AG09309 (cell line): ENCODE measurements at places on chromosomes 7 and 10.

DNA sequence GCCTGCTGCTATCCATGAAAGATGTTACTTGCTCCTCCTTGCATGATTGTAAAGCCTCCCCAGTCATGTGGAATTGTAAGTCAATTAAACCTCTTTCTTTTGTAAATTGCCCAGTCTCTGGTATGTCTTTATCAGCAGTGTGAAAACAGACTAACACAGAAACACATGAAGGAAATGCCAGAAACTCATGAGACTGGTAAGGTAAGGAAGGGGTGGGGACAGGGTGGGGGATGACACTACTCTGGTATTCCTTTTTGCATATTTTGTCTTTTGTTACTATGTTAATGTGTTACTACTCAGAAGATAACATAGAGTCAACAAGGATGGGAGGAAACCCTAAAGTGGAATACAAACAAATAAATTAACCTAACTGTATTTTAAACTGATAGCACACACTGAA is 69.8 kb upstream of the DRGX start:
- DNase-seq = no peak

GRCh38 chr7:121433775-121434174 is 37.7 kb upstream of the FAM3C start:
- no peak for DNase-seq

DNA sequence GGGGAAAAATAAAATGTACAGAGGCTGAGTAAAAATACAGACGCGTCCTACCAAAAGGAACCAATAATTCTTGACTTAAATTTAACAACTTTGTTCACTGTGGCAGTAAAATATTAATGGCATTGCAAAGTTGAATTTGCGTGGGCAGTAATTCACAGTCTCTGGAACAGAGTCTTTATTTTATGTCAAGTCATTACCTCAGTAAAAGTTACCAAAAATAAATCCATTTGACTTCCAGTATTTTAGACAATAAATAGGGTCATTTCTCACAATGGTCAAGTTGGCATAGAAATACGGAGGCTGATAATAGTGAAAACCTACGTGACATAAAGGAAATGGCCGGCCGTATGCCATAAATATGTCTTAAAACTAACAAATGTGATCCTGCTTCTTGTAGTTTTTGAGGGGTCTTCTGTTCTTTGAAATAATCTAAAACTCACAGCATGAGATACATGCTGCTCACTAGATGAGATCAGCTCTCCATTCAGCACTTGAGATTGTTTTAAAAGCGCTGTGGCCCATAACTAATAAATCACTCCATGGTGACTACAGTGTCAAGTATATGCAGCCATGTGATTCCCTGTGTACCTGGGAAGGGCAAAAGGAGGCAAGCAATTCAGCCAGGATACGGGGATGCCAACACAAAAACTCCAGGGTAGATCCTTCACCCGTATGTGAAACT is 75.3 kb downstream of the DOCK4 start:
- DNase-seq = no peak

DNA sequence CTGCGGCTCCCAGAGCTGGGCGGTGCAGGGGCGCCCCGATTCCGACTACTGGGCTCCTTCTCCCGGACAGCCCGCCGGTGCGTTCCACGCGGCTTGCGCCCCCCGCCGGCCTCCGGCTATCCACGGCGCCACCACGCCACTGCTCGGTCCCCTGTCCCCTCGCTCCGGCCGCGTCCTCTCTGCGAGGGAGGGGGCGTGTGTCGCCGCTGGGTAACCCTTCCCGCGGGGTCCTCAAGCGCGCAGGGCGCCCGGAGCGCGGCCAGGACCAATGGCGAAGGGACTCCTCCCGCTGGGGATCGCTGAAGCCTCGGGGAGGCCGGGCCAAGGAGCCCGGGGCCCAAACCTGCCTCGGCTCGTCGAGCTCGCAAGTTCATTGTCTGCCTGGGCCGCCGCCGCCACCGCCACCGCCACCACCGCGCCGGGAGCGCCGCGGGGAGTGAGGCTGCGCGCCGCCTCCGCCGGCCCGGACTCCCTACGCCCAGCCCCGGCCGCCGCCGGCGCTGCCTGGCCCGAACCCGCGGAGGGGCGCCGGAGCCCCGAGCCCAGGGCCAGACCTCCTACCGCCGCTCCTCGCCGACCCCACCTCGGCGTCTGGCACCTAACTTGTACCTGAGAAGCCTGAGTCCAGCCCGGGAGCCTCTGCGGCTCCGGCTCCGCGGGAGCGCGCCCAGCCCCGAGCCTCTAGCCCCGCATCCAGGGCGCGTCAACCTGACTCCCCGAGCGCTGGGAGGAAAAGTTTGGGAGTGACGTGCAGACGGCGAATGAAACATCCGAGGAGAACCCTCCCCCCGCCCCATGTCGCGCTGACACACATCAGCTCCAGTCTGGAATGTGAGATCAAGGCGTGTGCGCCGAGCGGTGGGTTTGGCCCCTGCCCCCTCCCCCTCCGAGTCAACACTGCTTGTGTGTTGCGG is at the start of gene CHST15:
Gene CHST15 (minus strand): TSS at position 739 of the 914 bp plus-strand sequence. CDS start 47,386 bp downstream, outside the sequence.
- no peak for DNase-seq

DNA sequence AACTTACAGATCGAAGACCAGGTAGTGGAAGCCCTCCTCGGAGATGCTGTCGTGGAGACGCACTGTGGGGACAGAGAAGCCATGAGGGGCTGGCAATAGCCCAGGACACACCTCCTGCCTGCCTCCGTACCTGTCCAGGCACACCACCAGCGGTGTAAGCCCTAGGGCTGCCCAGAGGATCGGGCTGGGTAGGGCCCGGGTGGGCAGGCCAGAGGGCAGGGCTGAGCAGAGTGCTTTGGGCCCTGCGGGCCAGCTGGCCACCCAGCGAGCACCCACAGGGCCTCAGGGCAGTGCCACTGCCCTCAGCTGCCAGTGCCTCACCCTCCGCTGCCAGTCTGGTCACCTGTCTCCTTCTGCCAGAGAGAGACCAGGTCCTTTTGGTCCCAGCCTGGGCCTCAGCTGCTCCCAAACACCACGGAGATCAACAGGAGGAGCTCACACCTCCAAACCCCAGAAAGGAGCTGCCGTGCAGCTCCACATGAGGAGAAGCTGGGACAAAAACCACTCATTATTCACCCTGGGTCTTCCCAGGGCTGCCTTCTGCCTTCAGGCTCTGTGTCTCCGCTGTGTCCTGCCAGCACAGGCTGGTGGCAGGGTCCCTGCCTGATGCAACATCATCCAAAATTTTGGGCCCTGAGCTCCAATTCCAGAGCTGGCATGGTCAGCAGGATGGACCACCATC is 58.2 kb downstream of the YKT6 start:
- no peak for DNase-seq

- no peak for DNase-seq
Observed at GRCh38 chr10:80660736-80661135, 123.0 kb downstream of the SH2D4B start.

DNA sequence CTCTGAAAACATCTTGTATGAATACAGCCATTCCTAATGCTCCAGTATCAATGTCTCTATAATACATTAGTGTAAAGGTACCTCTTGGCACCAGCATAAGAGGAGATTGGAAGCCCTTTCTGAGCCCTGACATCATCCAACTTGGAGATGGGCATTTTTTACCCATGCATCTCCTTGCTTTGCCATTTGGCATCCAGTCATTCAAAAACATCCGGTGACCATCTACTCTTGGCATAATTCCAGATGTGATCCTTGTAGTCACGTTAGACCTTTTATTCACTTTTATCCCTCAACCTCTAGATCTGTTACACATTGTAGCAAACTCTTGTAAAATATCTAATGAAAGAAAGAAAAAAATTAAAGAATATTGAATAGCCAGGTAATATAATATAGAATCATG is 17.9 kb upstream of the SGMS1 start:
- DNase-seq = no peak

DNA sequence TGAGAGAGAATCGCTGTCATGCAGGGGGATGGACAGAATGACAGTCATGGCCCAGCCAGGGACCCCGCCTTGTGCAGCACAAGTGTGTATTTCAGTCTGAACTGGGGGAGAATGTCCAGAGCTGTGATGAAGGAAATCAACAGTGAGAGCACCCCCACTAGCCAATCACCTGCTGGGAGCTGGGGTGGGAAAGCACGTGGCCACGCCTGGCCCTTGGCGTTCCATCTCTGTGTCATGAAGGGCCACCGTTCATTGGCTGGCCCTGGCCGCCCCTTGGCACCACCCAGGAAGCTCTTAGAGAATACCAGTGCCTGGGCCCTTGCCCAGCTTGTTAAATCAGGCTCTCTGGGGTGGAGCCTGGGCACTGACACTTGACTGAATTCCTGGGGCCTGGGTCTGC is 22.8 kb downstream of the GRID1 start:
- DNase-seq = no peak

DNA sequence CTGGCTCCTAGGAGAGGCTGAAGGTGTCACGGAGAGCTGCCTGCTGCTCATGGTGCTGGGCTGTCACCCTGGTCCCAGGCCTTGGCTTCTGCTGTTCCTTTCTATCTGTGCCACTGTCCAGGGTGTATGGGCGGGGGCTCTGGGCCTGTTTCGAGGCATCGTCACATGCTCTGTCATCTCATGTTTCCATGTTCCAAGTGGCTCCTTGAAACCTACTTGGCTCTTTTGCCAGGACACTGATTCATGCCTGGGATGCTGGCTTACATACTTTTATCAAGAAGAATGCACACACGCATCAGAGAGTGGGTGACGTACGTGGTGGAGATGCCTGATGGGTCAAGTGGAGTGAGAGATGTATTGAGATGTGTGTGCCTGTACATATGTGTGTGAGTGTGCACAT is 50.9 kb downstream of the ADCY1 start:
- DNase-seq = no peak

DNA sequence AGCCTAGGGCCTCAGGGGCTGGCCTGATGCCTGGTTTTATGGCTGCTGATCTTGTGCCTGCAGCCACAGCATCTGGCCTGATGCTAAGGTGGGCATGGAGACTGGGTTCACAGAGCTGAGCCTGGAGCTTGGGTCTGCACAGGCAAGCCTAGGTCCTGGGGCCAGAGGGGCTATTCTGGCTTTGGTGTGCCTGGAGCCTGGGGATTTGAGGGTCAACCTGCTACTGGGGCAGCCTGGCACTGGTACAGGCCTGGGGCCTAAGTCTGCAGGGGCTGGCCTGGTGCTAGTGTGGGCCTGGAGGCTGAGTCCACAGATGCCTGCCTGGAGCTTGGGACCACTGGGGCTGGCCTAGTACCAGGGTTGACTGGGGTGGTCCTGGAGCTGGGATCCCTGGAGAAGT is 481.8 kb upstream of the GHITM start:
- DNase-seq = no peak

DNA sequence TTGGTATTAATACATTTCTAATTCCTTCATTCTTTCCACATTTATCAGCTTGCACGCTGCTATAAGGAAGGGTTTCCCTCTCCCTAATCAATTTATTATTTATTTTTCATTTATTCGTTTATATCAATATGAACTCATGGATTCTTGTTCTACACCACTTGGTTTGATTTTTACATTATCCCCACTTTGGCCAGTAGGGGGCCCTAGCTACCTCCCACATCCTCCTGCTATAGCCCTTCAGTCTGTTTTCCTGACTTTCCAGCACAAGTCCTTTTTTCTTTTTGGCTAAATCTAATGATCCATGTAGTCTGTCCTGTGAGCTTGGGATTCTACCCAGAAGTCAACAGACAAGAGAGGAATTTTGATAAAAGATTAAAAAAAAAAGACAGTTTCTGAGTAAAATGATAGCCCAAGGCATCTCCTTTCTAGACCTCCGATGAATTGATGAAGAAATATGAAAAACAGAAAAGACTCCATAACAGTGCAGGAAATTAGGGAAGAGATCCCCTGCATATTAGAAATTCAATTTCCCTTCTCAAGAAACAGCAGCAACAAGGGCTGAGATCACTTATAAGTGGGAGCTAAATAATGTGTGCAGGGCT is 47.7 kb downstream of the LYZL2 start:
- DNase-seq = no peak

GRCh38 chr7:27605689-27606269 is 56.9 kb downstream of the HIBADH start:
- DNase-seq = peak; percentile 37

DNA sequence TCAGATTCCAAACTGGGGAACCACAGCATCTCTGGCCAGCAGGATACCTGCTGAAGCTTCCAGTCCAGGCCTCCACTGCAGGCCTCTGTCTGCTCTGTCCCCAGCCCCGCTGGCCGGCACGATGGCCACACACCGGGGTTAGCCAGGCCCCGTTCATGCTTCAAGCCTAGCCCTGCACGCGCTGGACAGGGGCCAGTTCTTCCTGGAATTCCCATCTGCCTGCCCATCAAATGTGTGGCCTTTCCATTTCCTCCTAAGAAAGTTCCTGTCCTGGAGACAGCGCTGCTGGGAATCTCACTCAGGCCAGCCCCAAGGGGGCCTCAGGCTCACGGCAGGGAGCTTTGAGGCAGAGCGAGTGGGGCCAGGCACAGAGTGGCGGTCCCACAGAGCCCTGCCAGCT is 18.0 kb downstream of the SH2B2 start:
- DNase-seq = no peak

DNA sequence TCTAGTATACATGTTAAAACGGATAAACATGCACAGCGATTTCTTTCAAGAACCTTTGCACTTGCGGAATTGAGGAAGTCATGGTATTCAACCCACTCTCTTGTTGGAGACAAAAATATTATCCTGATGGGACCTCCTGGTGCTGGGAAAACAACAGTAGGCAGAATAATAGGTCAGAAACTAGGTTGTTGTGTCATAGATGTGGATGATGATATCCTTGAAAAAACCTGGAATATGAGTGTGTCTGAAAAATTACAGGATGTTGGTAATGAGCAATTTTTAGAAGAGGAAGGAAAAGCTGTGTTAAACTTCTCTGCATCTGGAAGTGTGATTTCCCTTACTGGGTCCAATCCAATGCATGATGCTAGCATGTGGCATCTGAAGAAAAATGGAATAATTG is 6.9 kb downstream of the THNSL1 start:
- DNase-seq = no peak

DNA sequence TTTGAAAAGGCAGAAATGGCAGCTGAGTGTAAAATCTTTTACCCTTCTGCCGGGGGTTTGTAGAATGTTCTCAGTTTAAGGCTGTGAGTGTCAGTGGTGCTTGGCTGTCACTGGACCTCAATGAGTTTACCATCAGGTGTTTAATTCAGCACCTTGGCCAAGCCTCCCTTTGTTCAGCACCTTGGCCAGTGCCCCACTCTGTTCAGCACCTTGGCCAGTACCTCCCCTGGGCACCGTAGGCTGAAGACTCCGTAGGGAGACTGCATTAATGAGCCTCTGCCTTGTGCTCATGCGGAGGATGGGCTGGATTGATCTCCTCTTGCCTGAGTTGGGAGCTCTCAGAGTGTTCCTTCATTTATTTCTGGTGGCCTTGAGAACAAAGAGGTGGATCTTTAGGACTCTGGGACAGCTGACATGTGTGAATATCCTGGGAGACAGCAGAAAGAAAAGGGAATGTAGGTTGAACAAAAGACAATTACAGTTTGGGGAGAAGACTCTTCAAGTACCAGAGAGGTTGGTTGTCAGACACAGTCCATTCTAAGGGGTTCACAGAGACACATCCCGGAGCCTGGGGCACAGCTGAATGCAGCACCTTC is 1.6 kb downstream of the FAM24A start:
- DNase-seq = no peak

DNA sequence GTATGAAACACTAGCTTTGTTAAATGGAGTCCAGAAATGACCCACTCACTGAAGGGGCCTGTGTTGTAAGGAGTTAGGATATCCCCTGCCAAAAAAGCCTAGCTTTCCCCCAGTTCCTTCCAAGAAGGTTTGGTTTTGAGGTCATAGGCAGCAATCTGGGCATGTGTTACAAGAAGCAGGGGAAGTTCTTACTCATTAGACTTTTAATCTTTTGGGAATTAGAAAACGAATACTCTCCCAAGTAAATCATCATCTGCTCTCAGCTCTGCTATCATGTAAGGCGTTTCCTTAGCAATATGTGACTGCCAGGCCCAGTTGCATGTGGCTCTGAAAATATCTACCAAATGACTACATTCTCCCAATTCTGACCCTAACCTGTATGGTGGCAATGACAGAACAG is 3.7 kb downstream of the NOD1 start:
- DNase-seq = peak; percentile 90

- no peak for DNase-seq
Observed at GRCh38 chr7:96224685-96225084, 97.2 kb downstream of the SLC25A13 start.
